H9 (cell line): ENCODE measurements at places on chromosomes 16 and 17. TPM values are rescaled to one million over a fixed set of nuclear protein-coding genes. Genes with fewer than 3 reads are reported as not detected.

GRCh38 chr17:57902117-57902799 lies 52.4 kb upstream of the MRPS23 start:
- DNase-seq, result no peak

DNA sequence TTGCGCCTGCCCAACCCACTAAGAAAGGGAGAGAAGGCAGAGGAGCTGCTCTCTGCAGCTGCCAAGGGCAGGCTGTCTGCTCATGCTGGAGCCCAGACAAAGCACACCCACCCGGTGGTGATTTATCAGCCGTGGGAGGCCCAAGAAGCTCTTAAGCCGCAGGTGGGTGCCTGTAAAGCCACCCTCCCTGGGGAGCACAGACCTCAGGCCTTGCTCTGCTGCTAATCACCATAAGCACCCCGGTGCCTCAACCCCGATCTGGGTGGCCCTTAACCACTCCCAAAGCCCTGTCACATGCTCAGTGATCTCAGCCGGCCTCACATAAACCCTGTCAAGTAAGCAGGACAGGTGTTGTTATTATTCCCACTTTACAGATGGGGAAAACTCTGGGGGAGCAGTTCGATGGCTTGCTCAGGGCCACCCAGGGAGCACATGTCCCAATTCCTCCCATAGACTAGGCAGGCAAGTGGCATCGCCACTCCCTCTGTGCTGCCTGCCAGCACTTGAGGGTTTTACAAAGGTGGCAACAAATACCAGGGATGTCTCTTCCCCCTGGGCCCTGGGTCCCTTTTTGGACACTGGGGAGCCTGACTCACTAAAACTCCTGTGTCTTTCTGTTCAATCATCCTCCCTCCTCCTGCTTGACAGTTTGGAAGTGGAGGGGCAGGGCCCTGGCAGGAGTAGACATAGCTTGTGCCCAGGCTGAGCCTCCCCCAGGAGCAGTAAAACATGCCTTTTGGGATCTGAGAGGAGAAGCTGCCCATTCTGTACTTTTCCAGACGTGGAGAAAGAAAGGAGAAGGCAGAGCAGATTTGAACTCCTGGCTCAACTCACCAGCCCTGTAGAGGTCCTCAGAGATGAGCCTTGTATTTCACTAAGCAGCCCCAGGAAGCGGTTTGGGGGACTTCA lies 299.3 kb downstream of the SOX9 start:
- no peak for DNase-seq

TMEM88 gene
- total RNA-seq, result 8.9 and 11.3 TPM in 2 replicates

- no peak for DNase-seq
Observed at GRCh38 chr16:10371592-10371991, 14.3 kb upstream of the ATF7IP2 start.

ESRP2 gene
- 59.3 and 59.5 TPM in 2 replicates for total RNA-seq
